ENCODE measurements at places on chromosomes 3 and 15.

DNA sequence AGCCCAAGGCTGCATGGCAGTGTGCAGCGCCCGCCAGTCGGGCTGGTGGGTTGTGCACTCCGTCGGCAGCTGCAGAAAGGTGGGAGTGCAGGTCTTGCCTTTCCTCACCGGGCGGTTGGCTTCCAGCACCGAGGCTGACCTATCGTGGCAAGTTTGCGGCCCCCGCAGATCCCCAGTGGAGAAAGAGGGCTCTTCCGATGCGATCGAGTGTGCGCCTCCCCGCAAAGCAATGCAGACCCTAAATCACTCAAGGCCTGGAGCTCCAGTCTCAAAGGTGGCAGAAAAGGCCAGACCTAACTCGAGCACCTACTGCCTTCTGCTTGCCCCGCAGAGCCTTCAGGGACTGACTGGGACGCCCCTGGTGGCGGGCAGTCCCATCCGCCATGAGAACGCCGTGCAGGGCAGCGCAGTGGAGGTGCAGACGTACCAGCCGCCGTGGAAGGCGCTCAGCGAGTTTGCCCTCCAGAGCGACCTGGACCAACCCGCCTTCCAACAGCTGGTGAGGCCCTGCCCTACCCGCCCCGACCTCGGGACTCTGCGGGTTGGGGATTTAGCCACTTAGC lies 4.3 kb downstream of the ISL2 start:
- H3K27ac ChIP-seq: peak overlapping the region; percentile 59
- peak overlapping the region; percentile 52 for H3K4me3 ChIP-seq
- no peaks in the 10 kb centered on the region for H3K36me3 ChIP-seq
- peaks cover 62% of the 10 kb centered on the region for H3K4me1 ChIP-seq
- peaks cover 9% of the 10 kb centered on the region for H3K27me3 ChIP-seq

GRCh38 chr15:74812533-74812932 lies at the start of gene LMAN1L:
Gene LMAN1L, plus strand, starts transcription at chr15:74812835. Its CDS starts 20 bp downstream, at chr15:74812855.
- H3K4me1 ChIP-seq: peaks cover 22% of the 10 kb centered on the region
- H3K27ac ChIP-seq: no peak within 1 kb of the TSS
- no peak within 1 kb of the TSS for H3K4me3 ChIP-seq
- no peaks in the 10 kb centered on the region for H3K36me3 ChIP-seq

- DNase-seq: no peak
- no peaks in the 10 kb centered on the region for H3K27me3 ChIP-seq
- H3K36me3 ChIP-seq: no peaks in the 10 kb centered on the region
These were observed 1064.3 kb upstream of the EPHA6 start for GRCh38 chr3:95750097-95750496.

DNA sequence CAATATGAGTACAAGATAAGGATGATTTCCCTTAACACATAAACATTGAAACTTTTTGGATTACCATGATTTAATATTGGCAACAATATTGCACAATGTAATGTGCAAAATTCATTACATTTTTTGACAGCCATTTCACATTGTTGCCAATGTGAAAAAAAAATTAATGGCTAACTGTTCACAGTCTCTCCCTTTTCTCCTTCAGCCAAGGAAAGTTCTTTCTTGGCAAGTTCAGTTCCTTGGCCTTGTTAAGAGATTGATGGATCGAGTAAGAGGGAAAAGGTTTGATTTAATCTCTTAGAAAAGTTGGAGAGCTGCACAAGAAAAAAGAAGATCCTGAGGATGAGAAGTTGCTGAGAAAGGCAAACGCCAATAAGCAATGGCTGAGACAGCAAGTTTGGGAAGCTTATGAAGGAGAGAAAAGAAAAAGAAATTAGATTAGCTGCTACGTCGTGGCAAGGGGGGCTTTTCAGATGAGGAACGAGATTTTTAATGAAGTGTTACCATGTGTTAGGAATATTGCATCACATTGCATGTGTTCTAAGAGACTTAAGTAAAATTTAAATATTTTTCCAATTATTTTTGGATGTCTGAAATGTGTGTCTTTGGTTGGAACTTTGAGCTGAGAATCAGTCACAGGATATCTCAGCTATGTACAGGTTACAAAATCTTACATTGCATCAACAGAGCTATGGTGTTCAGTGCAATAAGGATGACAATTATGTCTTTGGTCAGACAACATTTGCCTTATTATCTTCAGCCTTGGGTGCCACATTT lies 61.4 kb upstream of the ZNF280D start:
- peak overlapping the region; percentile 17 for H3K27ac ChIP-seq
- DNase-seq: no peak
- H3K27me3 ChIP-seq: no peaks in the 10 kb centered on the region

DNA sequence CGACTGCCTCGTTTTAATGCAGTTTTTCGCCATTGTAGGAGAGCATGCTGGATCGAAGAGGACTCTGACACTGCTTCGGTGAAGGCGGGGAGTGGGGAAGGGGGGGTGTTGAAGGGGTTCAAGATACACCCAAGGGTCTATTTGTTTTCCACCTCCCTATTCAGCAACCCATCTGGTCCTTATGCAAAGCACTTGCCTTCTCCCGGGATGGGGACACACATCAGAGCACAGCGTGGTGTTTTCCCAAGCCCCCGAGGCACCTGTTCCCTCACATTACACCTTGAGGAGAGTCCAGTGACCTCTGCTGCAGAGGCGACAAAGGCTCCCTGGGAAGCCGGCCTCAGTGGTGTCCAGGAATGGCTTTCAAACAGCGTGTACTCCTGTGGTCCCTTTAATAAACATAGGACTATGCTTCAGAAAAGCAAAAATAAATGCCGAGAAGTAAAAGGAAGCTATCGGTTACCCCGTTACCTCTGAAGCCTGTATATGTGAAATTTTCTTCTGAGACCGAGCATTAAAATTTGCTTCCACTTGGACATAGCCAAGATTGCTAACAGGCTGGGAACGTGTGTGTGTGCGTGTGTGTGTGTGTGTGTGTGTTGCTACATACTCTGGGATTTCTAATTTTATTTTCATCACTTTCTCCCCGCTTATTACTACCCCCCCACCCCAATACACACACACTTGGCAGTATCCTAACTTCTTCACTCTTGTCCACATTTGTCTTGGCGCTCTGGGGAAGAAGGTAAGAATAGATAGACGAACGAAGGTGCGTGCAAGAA lies 53.2 kb downstream of the CCDC54 start:
- peak overlapping the region; percentile 95 for H3K27ac ChIP-seq
- H3K4me3 ChIP-seq: peak overlapping the region; percentile 91
- no peaks in the 10 kb centered on the region for H3K27me3 ChIP-seq
- no peak for DNase-seq

- H3K4me1 ChIP-seq: peaks cover 39% of the 10 kb centered on the region
- H3K36me3 ChIP-seq: no peaks in the 10 kb centered on the region
- no peak for DNase-seq
- peak overlapping the region; percentile 73 for H3K4me3 ChIP-seq
- no peaks in the 10 kb centered on the region for H3K27me3 ChIP-seq
These were observed 1.3 kb upstream of the RFX7 start for GRCh38 chr15:56244811-56245576.

- no peak overlapping the region for H3K4me3 ChIP-seq
- DNase-seq: no peak
- H3K27ac ChIP-seq: no peak overlapping the region
- H3K36me3 ChIP-seq: no peaks in the 10 kb centered on the region
- no peaks in the 10 kb centered on the region for H3K27me3 ChIP-seq
- no peaks in the 10 kb centered on the region for H3K4me1 ChIP-seq
These were observed 52.6 kb downstream of the AGTR1 start for GRCh38 chr3:148750296-148750695.

- no peak overlapping the region for H3K4me3 ChIP-seq
- H3K27ac ChIP-seq: no peak overlapping the region
- H3K27me3 ChIP-seq: no peaks in the 10 kb centered on the region
- no peaks in the 10 kb centered on the region for H3K36me3 ChIP-seq
- DNase-seq: no peak
These were observed 26.4 kb upstream of the DOCK3 start for GRCh38 chr3:50648313-50648712.

GRCh38 chr3:158261371-158261991 lies 151.6 kb downstream of the RSRC1 start:
- H3K27ac ChIP-seq: no peak overlapping the region
- no peaks in the 10 kb centered on the region for H3K27me3 ChIP-seq
- no peaks in the 10 kb centered on the region for H3K4me1 ChIP-seq
- H3K4me3 ChIP-seq: no peak overlapping the region
- H3K36me3 ChIP-seq: no peaks in the 10 kb centered on the region

DNA sequence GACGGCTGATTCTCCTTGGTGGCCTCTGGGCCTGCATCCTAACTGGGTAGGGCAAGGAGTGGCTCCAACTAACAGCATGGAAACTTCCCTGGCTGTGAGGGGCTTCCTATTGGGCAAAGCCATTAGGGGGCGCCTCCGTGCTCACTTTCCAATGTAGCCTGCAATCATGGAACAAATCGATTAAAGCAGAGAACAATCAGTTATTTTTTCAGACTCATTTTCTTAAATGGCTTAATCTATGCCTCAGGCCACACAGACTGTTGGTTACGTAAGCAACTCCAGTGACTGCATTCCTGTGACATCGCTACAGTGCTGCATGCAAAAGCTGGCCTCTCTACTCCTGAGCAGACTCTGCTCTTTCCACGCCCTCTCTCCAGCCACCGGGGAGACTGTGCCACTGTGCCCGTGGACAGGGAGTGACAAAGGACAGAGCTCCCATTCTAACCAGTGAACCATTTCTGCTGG lies 278.9 kb downstream of the KLF13 start:
- H3K27me3 ChIP-seq: no peaks in the 10 kb centered on the region
- no peak overlapping the region for H3K4me3 ChIP-seq
- H3K36me3 ChIP-seq: no peaks in the 10 kb centered on the region

DNA sequence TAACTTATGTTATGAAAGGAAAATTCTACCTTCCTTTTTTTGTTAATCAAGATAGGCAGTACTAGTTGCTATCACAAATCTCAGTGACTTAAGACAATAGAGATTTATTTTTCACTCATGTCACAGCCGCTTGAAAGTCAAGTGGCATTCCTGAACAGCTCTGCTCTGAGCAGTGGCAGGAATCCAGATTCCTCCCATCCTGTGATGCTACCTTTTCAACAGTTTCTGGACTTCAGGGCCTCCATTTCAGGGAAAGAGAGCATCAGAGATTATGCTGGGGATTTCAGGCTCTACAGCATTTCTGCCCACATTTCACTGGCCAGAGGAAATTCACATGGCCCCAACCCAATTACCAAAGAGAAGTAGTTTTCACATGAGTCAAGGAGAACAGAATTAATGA lies 83.4 kb downstream of the IL1RAP start:
- no peak overlapping the region for H3K4me3 ChIP-seq
- H3K4me1 ChIP-seq: no peaks in the 10 kb centered on the region
- no peak for DNase-seq
- H3K27me3 ChIP-seq: no peaks in the 10 kb centered on the region
- H3K36me3 ChIP-seq: no peaks in the 10 kb centered on the region
- no peak overlapping the region for H3K27ac ChIP-seq

GRCh38 chr3:161454615-161455014 lies 42.0 kb upstream of the OTOL1 start:
- DNase-seq: no peak
- H3K36me3 ChIP-seq: no peaks in the 10 kb centered on the region
- H3K4me1 ChIP-seq: no peaks in the 10 kb centered on the region
- no peak overlapping the region for H3K27ac ChIP-seq
- no peaks in the 10 kb centered on the region for H3K27me3 ChIP-seq
- no peak overlapping the region for H3K4me3 ChIP-seq

DNA sequence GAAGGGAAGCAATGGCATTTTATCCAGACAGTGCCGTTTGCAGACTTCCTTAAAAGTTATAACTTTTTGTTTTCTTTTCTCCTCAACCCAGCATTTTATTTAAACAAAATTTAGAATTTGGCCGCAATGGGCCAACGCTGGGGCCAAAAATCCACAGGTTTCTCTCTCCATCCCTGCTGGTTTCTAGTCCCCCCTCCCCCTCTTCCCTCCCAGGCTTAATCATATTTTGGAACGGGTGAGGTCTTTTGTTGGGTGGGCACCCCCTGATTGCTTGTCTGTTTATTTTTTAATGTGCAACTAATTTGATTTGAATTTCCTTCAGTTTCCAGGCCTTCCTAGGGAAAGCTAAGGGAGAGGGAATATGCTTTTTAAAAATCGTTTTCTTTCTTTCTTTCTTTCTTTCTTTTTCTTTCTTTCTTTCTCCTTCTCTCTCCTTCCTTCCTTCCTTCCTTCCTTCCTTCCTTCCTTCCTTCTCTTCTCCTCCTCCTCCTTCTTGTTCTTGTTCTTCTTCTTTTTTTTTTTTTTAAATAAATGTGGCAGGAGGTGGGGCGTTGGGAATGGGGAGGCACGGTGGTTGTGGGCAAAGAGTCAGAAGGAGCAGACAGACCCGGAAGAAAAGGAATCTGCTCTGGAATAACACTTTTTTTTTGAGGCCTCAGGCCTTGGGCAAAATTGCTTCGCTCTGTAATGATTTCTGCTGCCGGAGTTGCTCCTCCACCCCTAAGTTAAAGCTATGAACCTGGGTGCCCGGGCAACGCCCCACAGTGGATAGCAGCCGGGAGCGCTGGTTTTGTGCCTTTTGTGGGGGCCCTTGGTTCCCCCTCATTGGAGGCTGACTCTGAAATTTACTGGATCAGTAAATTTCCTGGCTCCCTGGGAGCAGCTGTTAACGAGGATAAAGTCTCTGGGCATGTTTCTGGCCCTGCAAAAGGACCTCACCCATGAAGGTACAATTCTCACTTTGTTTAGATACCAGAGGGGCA lies 1.9 kb downstream of the FNDC3B start:
- H3K27ac ChIP-seq: peak overlapping the region; percentile 98
- H3K27me3 ChIP-seq: no peaks in the 10 kb centered on the region
- peak overlapping the region; percentile 89 for H3K4me3 ChIP-seq
- peaks cover 44% of the 10 kb centered on the region for H3K4me1 ChIP-seq
- DNase-seq: no peak

DNA sequence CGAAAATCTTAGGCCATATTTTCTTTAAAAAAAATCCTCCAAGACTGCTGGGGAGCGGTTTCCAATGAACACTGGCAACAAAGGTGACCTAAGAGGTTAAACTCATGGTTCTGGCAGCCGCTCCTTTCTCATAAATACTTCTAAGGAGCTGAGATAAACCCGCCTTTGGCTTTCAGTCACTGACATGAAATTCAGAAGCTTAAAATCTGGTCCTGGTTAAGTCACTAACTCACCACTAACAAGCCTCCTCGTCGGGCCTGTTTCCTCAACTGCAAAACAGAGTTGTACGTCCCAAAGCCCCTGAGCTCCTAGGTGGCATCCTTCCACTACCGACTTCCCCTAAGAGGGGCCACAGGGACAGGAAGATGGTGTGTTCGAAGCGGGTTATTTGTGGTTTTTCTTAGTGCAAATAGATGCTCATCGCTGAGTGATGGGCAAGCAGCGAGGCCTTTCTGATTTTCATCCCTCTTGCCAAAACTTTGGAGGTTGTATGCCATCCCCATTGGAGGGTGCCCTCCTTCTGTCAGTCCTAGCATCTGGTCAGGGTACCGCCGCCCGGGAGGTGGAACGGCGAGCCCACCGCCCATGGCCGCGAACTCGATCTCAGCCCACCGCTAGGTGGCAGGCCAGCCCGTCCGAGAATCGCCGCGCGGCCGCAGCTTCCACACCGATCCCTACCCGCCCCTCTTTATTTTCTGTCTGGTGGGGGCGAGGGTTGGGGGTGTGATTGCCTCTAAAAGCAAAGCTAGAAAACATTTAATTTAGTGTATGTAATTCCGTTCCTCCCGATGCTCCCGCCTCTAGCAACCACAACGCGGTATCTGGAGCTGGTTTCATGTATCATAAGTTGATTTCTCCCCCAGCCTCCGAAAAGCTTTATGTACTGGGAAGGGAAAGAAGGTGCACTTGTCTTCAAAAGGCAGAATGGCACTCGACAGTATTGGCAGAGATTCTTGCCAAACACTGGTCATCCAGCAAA lies 4.6 kb downstream of the BCL6 start:
- no peaks in the 10 kb centered on the region for H3K27me3 ChIP-seq
- peak overlapping the region; percentile 99 for H3K27ac ChIP-seq
- H3K4me1 ChIP-seq: peaks cover 26% of the 10 kb centered on the region
- peak; percentile 90 for DNase-seq

Data from vagina (tissue), 2 donors.